ENCODE measurements at places on chromosomes 1 and 21.

DNA sequence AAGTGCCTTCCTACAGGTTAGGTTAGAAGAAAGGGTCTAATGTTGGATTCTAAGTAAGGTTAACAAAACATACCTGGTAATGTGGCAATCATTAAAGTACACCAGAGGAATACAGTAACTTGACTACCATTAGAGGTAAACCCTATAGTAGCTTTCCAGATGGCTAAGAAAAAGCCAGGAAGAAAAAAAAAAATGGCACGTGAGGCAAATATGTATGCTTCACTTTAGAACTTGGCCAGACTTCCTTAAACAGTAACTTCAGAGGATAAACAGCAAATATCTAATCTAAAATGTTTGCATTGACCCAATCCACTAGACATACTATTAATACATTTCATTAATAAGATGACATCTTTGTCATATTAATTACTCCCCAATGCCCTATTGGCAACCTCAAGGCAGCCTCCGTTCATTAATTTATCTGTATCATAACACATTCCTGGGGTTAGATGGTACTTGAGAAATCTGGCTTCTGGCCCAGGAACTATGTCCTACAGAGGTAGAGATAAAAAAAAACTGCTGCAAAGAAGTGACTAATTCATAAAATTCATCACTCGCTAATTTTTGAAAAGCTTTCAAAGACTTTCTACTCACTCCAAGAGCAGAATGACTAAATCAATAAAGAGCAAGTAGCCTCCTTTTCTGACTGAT, 5.8 kb downstream of the DCAF8 start:
- DNase-seq: no peak

DNA sequence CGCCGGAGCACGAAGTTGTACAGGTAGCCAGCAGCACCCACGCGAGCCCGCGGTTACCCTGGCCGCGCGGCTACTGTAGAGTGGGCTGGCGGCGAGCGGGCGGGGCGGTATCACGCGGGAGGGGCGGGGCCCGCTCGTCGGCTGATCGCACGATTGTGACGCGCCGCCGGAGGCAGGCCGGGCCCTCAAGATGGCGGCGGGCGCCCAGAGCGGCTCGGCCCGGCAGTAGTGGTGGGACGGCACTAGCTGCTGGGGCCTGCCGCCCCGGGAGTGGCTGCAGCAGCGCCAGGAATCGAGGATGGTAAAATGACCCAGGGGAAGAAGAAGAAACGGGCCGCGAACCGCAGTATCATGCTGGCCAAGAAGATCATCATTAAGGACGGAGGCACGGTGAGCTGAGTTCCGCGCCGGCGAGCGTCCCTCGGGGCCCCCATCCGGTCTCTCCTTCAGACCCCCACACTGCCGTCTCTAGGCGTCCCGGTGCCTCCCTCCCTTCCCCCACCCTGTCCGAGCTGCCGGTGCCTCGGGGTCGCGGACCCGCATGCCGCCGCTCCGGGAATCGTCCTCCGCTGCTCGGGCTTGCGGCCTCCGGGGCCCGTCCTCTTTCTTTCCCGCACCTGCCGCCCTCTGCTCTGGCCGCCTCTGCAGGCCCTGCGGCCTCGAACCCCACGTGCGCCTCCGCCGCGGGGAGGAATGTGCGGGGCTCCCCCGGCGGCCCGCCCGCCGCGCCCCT, 68.3 kb downstream of the SLC35A3 start:
- DNase-seq: peak; percentile 69

- no peak for DNase-seq
Measured at GRCh38 chr1:8127171-8127641, 101.1 kb upstream of the ERRFI1 start.

DNA sequence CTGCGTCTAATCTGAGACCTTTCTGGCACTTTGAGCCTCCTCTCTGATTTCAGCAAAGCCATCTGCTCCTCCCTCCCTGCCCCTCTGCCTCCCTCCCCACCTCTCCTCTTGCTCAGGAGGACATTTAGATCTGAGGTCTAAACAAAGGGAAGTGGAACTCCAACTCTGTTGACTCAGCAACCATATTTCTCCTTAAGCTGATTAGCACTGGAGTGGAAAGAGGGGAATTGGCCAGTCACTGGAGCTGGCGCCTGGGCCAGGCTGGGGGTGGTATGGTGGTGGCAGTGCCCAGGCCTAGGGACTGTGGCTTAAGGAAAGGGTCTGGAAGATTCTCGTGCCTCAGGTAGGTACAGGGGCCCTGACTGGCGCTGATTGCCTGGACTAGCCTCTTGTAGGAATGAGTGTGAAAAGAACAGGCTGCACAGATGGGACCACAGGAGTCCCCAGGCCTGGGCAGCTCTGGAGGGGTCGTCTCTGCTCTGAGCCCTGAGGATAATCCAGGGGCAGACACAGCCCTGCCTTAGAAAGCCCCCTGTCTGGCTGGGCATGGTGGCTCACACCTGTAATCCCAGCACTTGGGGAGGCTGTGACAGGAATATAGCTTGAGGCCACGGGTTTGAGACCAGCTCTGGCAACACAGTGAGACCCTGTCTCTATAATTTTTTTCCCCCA, 11.9 kb downstream of the SH2D2A start:
- no peak for DNase-seq

GRCh38 chr1:30373471-30374399, 349.6 kb downstream of the MATN1 start:
- DNase-seq: no peak

DNA sequence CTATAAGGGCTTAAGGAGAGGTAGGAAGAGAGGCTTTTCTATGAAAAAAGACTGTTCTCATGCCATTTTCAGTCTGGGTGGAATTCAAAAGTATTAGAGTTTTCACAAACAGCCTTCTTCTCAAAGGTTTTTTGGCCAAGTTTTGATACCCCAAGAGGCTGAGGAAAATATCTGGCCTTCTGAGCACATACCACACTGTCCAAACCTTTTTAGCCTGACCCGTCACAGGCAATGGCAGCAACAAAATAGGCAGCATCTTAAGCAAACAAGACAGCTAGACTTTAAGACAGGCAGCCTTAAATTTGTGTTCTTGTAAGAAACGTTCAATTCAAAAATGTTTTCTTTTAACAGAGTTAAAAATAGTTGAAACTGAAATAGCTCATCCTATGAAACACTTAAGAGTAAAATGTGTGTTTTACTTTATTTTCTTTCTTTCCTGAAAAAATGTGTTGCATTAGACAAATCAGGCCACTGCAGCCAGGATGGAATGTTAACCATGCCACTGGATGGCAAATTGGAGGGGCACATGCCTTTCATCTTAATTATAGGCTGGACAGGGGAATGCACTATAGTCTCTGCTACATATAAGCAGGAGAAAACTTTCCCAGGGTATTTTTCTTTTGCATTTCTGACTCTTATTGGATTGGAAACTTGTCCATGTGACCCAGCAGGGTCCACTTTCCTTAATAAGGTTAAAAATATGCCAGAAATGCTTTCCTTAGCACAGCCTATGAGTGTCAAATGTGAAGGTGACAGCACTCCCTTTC, 315.0 kb downstream of the TGFB2 start:
- DNase-seq: no peak

DNA sequence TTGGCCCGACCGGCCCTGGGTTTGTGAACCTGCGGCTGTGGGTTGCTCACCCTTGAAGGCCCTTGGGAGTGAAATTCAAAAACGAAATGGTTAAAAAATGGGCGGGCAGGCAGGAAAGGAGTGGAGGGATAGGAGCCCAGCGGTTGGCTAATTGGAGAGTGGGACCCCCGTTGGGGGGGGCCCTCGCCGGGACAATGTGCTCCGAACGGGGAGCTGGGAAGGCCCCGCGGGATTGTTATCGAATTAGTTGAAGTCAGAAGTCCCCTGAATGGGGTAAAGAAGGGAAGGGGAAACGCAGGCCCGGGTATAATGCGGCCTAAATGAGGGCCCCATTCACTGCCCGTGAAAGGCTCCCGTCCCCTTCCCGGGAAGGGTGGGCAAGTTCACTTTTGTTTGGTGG, 135.7 kb downstream of the PRDM16 start:
- DNase-seq: no peak

DNA sequence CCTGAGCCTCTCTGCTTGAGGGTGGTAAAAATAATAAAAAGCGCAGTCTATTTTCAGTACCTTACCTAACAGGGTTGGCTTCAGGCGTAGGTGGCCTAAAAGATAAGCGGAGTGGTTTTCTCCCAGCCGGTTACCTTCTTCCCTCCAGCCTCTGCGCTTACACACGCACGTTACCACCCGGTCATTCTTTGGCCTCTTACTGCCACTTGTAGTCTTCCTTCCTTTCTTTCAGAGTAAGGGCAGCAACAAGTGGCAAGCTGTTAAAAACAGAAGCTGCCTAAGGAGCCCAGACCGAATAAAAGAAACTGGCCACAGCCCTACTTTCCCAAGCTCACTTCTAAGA, 35.4 kb downstream of the CLCA1 start:
- no peak for DNase-seq

DNA sequence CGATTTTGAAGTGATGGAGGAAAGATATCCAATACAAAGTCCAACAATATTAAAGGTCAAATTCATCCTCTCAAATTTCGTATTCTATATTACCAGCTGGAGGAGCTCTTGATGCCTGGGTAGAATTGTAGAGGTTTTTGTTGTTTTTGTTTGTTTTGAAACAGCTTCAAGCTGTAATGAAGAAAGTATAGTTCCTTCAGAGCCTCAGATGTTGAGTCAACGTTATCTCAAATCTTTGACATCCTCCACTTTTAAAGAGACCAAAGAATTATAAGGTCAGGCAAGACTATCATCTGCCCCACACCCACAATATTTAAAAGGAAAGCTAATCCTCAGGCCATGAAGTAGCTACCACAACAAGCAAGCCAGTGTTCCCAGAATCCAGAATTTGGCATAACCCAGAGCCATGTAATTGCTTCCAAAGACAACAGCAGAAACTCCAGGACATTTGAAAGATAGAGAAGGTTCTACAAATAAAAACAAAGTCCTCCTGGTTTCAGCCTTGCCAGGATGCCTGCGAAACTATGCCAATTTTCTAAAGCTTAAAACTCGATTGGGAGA, 24.9 kb downstream of the VAV3 start:
- DNase-seq: no peak

- no peak for DNase-seq
Measured at GRCh38 chr21:29487154-29487553, 188.4 kb downstream of the BACH1 start.
